NCI-H1417 (cell line): ENCODE measurements at places on chromosomes 13 and 19.

GRCh38 chr13:80665792-80666333 is 324.9 kb upstream of the SPRY2 start:
- no peak for DNase-seq

DNA sequence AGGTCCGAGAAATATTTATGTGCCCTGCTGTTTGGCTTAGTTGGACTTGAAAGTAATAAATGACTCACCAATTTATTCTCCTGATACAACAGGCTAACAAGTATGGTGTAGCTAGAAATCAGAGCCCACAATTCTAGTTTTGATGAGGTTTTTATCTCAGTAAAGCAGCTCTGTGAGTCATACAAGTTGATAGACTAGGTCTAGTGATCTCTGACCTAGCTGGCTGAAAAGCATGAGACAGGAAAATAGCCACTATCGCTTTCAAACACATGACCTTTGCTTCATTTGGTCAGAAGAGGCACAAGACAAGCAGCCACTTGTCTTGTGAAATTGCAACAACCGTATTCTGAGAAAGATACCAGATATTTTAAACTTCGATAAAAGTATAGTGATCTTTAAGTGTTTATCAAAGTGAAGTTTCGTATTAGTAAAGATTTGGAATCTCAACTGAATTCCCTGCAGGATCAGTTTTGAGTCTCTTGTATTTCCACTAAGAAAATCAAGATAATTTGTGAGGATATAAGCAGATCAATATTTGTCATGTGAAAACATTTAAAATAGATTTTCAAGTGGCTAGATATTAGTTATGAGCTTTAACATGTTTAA is 126.7 kb downstream of the MAB21L1 start:
- DNase-seq: no peak

DNA sequence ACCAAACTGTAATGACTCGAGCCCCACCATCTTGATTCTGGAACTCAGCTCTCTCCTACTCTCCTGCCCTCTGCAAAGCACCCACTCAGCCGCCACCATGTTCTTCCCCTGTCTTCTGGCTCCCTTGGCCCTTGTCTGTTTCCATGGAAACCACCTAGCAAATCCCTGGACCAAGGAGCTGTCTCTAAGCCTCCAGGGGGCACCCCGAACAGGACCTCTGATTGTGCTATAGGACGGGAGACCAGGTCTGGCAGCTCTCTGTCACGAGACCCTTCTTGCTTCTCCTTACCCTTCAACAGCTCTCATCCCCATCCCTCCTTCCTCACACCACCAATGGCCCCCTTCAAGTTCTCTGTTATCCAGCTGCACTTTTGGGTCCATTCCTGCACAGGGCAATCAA is 277.7 kb upstream of the ZNF507 start:
- no peak for DNase-seq

DNA sequence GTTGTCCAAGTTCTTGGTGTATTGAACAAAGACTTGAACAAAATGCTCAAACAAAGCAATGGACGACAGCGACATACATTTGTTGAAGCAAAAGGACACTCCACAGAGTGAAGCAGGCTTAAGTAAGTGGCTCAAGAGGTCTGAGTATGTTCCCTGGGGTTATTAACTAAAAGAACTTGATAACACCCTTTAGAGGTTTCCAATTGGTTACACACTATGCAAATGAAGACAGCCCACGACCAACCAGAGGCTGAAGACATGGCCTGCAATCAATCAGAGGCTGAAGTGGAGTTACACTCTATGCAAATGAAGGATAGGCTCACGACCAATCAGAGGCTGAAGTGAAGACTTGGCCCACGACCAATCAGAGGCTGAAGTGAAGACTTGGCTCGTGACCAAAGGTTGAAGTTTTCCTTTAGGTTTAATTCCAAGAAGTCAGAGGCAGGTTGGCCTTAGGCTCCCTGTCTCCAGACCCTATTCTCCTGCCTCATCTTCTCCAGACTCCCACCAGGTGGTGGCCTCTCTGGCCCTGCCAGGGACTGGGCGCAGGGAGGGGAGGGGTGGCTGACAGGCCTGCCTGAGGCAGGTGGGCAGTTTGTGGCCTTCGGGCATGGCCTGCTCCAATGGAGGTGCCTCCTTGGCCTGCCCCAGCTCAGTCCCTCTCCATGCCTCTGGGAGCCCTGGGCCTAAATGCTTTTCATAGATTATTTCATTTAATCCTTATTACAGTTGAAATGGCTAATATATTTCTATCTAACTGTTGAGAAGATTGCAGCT is 38.1 kb downstream of the CCDC169 start:
- no peak for DNase-seq
